ENCODE measurements at places on chromosomes 5 and 9. TPM values are rescaled to one million over a fixed set of nuclear protein-coding genes. Genes with fewer than 3 reads are reported as not detected.

GRCh38 chr9:438066-438465, 223.4 kb downstream of the DOCK8 start:
- peaks cover 91% of the 10 kb centered on the region for H3K36me3 ChIP-seq
- no peak overlapping the region for H3K4me3 ChIP-seq
- no peaks in the 10 kb centered on the region for H3K4me1 ChIP-seq

The INSL6 gene
- not detected for total RNA-seq

DNA sequence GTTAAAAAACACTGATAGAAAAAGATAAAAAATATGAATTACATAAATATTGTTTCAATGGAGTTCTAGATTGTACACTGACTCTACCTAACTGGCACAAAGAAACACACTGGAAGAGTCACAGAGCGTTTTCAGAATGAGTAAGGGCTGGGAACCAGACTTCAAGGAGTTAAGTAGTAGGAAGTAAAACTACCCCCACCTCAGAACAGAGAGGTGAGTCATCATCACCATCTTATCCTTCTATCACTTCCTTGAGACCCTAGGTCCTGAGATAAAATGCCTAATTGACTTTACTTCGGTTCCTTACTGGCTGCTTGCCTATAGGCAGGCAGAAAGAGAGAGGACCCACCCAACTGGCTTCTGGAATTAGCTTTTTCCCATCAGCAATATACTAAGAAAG, 79.7 kb downstream of the ELAVL2 start:
- no peak overlapping the region for H3K27ac ChIP-seq
- no peaks in the 10 kb centered on the region for H3K4me1 ChIP-seq
- no peak overlapping the region for H3K4me3 ChIP-seq

The OTULINL gene
- 34.6 TPM for total RNA-seq

DNA sequence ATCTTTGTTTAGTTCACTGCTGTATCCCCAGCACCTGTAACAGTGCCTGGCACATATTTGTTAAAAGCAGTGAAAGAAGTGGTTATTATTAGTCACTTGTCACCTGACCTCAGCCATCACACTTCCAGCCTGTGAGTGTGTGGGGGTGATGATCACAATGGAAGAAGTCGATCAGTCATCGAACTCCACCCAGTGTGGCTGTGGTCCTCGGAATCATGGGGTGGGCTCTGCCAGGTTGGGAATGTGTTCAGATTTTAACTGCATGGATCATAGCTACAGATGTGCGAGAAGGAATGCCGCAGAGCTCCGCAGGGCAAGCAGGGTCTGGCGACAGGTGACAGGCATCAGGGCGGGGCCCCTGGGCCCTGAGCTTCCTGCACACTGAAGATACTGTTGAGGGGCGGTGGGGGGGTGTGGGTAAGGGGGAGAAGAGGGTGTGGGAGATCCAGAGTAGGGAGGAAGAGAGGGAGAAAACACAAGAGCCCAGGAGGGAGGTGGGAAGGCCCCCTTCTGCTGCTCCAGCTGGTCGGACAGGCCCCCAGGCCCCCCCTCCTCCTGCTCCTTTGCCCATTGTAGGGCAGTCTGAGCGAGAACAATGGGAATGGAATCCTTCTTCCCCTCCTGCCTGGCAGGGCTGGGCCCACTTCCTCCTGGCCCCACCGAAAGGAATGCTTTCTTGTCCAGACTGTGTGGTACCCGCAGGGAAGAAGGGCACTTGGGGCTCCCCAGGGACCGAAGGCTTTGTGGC, 89.6 kb downstream of the SPRY4 start:
- no peaks in the 10 kb centered on the region for H3K36me3 ChIP-seq
- peaks cover 2% of the 10 kb centered on the region for H3K27me3 ChIP-seq
- H3K27ac ChIP-seq = no peak overlapping the region
- no peak overlapping the region for H3K4me3 ChIP-seq
- DNase-seq = no peak
- H3K4me1 ChIP-seq = peaks cover 5% of the 10 kb centered on the region

Measured in activated CD4-positive, alpha-beta memory T cell treated with anti-CD3 and anti-CD28 coated beads, Interleukin-2, amount 10 ng/mL, durations not matched to agents 7 days and 5 days (primary cell).